ENCODE measurements at places on chromosomes 6 and 20.

GRCh38 chr20:38842558-38842981, 37.1 kb downstream of the PPP1R16B start:
- DNase-seq = no peak

DNA sequence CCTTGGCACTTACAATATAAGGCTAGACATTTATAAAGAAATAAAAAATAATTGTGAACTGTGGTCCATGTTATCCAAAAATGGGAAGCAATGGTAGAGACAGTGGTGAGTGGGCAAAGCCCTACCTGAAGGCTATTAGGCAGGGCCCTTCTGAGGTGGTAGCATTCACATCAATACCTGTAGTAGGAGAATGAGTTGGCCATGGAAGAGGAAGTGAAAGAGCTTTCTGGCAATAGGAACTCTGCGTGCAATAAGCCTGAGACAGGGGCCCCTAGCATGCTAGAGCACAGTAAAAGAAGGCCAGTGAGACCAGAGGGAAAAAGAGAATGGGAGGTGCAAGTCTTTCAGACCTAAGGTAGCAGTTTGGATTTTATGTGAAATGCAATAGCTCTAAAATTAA, 754.5 kb downstream of the PTPRT start:
- no peak for DNase-seq

DNA sequence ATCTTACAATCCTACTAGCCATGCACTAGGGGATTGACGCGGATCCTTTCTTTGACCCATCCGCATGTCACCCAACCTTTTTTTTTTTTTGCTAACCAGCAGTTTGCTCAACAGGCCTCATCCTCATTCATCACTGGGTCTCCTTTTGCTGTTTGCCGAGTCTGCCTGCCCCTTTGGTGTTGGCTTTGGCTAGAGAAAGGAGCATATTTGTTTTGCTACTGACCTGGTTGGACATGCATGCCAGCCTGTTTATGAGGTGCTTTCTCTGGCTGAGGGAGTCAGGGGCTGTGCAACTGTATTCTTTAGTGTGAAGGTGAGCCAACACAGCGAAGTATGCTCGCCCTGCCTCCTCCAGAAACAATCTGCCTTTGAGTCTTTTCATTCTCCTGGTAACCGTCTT, 40.2 kb downstream of the E2F3 start:
- DNase-seq = no peak

- DNase-seq = no peak
Measured at GRCh38 chr6:6893701-6894100, 214.1 kb upstream of the RREB1 start.

- DNase-seq = no peak
Measured at GRCh38 chr6:17962436-17963031, 24.9 kb downstream of the KIF13A start.

- DNase-seq = no peak
Measured at GRCh38 chr6:162377735-162378134, 349.8 kb downstream of the PRKN start.

- DNase-seq = no peak
Measured at GRCh38 chr6:44104481-44105021, 22.7 kb downstream of the MRPL14 start.

- no peak for DNase-seq
Measured at GRCh38 chr6:108348655-108349349, 53.9 kb downstream of the AFG1L start.

- DNase-seq = no peak
Measured at GRCh38 chr6:24980507-24981385, 45.0 kb upstream of the RIPOR2 start.

DNA sequence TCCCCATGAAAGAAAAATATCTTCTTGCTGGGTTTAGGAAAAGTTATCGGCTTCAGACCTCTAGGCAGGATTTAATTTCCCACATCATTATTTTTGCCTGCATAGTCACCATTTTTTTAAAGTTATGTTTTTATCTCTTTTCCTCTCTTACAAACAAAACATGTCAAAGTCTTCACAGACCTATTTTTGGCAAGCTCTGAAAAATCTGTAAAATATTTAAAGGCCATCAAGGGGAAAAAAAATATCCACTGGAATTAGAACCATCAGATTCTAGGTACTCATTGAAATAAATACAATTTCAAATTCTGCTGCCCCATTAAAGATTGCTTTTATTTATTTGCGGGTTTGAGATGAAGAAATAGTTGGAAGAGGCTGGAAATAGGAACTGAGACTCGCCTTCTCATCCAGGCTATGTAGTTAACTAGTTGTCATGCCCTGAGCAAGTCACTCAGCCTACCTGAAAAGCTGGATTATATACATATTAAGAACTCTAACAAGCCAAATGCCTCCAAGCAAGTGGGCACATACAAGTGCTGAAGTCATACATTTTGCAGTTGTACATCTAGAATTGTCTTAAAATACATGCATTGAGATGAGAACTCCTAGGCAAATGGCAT, 101.7 kb upstream of the SASH1 start:
- no peak for DNase-seq

DNA sequence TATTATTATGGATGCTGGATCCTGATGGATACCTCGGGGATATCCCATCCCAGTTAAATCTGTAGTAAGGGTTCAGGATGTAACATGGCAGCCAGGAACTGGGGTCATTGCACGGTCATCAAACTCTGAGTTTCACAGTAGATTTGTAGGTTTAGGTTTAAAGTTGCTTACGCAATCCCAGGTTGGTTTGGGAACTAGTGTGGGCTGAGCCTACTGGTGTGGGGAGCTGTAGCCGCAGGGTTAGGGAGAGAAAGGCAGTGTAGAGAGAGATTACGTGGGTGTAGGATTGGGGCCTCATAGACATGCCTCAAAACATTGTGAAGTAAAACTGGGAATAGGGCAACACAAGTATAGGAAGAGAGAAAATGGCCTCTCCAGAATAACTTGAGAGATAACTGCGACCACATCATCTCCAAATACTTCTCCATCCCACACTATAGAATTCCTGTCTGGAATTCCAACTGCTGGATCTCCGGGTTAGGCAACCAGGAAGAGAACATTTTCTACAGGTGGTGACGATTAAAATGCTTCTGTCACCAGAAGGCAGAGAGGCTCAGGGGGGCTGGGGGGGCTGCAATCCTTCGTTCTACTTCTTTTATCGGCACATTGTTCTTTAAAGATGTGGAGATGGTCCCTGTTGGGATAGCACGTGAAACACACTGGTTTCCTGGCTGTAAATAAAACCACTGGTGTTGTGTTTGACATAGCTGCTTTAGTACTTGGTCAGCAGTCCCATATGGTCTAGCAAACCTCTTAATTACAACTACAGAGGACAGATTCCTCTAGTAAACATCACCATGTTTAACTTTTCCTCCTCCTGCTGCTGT, 44.9 kb upstream of the TMEM170B start:
- DNase-seq = no peak

DNA sequence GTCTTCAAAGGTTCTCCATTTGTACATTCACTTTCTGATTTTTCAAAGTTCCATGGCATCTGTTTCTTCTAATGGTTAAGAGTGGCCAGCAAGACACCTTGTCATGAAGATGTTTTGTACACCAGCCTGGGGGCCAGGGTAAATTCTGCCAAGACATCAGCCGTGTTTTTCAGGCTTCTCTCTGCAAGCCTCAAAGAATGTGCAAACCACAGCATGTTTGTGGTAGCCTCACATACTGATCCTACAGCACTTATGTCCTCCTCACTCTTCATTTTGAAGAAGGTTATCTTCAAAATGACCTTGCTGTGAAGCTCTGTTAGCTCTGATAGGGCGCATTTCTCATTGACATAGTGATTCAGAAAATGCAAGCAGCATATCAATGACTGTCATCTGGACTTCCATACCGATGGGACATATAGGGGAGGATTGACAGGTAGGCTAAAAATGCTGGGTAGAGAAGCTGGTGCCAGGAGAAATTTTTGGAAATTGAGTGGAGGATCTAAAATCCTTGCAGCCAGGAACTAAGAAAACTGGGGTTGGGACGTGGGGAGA, 59.3 kb upstream of the SPTLC3 start:
- no peak for DNase-seq

GRCh38 chr6:89727501-89727900, 89.0 kb upstream of the LYRM2 start:
- no peak for DNase-seq

GRCh38 chr6:38169221-38169976, 349.9 kb downstream of the ZFAND3 start:
- no peak for DNase-seq

- no peak for DNase-seq
Measured at GRCh38 chr6:132934496-132934895, 120.1 kb downstream of the RPS12 start.

- no peak for DNase-seq
Measured at GRCh38 chr20:7090811-7091210, 323.3 kb downstream of the BMP2 start.

DNA sequence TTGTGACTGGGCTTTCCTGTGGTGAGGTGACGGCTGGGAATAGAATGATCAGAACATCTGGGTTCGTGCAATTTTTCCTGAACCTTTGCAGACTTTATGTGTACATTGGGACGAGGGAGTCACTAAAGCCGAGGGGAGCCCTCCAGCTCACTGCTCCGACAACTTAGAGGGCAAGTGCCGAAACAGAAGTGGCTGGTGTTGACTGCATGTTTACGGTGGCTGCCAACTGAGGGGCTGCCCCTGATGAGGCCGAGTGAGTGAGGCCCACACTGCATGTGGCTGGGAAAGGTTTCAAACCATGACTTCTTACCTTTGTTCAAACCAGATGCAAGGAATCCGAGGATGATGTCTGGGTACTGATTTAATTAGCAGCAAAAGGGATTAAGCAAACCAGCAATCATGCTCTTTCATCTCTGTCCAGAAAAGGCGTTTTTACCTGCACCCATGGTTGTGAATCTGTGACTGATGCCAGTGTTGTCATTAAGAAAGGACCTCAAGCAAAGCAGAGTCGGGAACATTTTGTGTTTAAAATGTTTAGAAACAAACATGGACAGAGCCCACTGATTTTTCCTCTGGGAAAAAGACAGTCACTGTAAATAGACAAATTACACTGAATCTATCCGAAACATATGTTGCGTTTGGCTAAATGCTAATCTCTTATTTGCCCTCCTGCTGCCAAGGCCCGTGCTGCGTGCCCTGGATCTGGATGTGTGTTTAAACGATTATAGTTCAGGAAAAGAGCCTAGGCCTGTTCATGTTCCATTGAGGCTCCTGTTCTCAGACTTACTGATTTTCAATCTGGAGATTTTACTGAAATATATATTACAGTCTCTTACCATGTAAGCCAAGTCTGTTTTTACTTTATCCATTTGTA, 105.1 kb downstream of the UST start:
- no peak for DNase-seq

GRCh38 chr6:112118034-112118433, 30.6 kb downstream of the FAM229B start:
- no peak for DNase-seq

DNA sequence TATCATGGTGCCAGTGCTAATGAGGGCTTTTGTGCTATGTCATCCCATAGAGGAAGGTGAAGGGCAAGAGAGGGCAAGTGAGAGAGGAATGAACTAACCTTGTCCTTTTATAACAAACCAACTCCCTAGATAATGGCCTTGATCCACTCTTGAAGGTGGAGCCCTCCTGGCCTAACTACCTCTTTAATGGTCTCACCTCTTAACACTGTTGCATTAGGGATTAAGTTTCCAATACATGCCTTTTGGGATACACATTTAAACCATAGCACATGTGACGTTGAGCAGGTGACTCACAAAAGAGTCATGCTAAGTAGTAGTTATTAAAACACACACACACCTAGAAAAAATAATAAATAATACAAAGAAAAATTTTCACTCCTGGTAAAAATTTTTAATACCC, 36.9 kb downstream of the CCN2 start:
- DNase-seq = no peak

DNA sequence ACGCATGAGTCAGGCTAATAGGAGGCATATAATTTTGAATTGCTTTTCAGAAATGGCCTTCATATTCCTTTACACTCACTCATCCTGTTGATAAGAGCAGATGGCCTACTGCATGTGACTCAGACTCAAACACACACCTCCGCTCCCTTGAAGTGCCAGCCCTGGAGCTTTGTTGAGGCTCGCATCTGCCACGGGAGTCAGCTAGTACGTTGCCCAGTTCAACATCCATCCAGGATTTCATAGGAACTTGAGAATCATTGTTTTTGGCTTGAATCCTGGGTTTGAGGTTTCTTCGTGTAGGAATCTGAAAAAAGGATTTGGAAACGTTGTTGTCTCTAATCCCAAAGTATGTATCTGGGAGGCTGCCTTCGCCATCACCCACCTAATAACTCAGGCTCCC, 87.4 kb upstream of the JAG1 start:
- DNase-seq = no peak

DNA sequence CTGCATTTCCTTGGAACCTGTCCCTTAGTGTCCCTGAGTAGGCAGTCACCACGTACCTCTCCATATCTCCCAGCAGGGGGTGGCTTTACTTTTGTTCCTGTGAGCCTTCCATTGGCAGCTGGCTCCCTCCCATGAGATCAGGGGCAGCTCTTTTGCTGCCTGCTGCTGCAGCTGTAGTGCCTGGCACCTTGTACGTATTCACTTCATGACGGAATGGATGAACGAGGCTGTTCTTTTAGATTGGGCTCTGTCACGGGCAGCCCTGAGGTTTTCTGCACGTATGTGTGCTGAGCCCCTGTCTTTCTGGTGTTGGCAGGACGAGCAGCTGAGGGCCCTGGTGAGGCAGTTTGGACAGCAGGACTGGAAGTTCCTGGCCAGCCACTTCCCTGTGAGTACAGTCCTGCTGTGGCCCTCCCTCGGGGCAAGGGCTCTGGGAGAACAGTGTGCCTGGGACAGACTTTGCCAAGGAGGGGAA, 14.6 kb downstream of the MYBL2 start:
- DNase-seq = no peak

GRCh38 chr6:70124443-70124842, 178.4 kb downstream of the COL9A1 start:
- no peak for DNase-seq

GRCh38 chr6:144223686-144224085, 61.4 kb upstream of the UTRN start:
- DNase-seq = no peak

DNA sequence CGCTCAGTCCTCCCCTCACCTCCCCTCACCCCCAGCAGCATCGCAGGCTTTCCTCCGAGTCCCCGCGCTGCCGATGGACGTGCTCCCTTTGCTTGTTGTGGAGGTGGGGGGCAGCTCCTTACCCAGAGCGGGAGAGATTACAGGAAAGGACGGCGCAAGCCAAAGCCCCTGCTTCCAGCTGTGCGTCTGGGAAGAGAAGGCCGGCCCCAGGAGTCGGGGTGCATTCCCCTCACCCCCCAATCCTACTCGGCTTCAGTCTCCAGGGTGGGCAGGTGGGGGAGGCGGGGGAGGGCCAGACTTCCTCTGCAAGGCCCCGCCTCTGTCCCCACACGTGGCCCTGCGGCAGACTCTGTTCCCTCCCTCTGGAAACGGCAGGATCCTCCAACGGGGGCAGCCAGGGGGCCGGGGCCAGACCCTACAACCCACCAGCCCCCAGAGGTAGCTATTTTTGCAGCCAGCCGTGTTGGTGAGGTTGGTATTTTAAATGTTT, 43.6 kb downstream of the NTSR1 start:
- DNase-seq = no peak

GRCh38 chr6:142462260-142462659, 160.5 kb downstream of the ADGRG6 start:
- DNase-seq = no peak

- DNase-seq = no peak
Measured at GRCh38 chr20:20327746-20328145, 40.2 kb upstream of the INSM1 start.

- no peak for DNase-seq
Measured at GRCh38 chr6:19849755-19850154, 12.6 kb downstream of the ID4 start.

Data from vagina (tissue), 2 donors.